ENCODE measurements at places on chromosomes 12 and 14. TPM values are rescaled to one million over a fixed set of nuclear protein-coding genes. Genes with fewer than 3 reads are reported as not detected.

GRCh38 chr12:104858611-104859543 lies 99.2 kb downstream of the SLC41A2 start:
- DNase-seq: no peak

GRCh38 chr12:90854136-90854689 lies 100.8 kb downstream of the CCER1 start:
- DNase-seq: no peak

DNA sequence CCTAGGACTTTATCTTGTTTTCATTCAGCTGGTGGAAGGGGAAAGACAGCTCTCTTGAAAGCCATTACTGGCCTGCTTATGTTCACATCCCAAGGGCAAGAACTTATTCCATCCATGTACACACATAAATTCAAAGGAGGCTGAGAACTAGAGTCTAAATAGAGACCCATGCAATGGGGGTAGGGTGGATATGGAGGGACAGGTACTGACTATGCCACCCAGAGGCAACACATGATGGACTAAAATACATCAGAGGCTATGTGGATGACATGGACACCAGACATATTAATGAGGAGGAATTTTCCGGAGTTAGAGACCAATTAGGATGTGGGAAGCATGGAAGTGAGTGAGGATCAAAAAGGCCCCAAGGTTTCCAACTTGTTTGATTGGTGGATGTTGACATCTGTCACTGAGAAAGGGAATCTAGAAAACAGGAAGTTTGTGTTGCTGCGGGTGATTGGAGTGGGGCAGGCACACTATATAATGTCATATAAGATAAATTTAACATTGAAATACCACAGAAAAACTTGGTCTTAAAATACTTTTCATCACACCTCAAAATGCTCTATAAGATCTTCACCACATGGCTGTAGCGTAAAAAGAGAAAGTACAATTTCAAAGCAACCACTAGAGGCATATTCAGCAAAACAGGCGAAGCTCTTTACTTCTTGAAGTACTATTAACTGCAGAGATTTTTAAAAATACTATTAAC lies 130.4 kb downstream of the GRIP1 start:
- DNase-seq: no peak

DNA sequence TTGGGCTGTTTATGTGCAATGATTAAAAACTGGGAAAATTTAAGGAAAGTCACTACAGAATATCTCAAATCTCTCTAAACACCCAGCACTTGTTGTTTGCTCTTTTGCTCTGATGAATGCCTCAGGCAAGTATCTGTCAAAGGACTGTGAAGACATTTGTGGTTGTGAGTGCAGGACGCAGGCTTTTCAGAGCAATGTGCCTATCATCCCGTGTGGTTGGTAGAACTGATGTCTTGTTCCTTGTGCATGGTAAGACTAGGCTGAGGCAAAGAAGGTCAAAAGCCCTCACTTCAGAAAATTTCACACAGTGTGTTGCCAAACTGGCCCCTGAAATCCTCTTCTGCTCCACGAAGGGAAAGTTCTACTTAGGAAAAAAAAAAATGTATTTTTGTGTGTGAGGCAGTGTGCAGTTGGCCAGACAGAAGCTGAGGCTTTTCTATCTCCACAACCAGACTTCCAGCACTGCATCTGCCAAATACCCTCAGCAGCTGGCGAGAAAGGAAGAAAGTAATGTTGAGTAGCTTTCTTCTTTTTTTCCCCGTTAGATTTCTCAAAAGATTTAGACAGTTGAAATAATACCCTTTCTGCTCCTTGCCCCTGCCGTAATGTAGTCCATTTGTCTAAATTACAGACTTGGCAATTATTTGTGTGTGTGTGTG lies 1103.1 kb downstream of the VRK1 start:
- DNase-seq: no peak

DNA sequence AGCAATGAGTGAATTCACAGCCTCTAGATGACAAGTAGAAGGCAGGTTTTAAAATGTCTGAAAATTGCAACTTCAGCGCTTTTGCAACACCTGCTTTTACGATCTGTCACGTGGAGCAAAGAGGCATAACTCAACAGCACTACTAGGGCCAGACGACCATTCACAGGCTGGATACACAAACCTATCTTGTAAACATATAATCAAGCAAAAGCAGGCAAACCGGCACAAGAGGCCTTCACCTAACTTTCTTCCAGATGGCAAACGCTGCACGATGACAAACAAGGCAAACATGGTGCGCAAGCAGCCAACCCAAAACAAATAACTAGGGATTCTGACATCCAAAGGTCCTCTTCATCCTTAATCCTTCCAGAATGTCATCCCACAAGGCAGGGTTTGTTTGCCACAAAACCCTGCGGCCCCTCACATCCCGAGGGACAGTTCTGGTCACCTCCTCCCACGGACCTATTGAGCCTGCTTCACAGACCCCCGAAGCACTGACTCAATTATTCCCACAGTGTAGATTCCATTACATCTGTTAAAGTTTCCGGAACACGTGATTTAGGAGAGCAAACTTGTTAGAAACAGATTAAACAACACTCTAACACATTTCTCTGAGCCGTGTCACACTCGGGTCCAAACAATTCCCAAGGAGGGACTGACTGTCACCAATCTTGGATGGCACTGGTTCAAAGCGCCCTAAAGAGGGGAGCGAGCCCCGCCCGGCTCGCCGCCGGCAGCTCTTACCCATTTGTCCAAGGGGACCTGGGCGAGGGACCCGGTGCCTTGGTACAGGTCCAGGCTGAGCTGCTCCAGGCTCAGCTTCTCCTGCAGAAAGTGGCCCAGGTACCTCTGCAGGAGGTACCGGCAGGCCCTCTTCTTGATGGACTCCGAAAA lies 823 bp downstream of the ATG2B start:
- DNase-seq: no peak

DNA sequence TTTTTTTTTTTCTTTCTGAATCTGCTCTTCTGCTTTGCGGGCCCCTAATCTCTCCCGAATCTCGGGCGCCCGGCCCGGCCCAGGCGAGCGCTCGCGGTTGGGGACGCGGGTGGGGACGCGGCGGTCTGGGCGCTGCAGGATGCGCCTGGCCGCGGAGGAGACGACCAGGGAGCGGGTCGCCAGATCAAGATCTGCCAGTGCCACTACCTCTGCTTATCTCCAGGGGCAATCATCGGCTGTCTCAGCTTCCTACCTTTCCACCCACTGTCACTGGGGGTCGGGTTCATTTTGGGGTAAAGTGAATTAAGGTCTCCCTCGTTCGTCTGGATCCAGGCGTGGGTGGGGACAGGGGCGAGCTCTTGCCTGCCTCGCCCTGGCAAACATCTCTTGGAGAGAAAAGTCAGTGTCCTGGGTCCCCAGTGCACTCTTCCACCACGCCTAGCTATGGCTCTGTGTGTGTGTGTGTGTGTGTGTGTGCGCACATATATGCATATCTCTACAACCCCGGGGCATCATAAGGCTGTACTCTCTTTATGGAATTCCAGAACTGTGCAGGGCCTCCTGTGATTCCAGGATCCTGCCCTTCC lies 422.3 kb downstream of the VRK1 start:
- no peak for DNase-seq

GRCh38 chr12:107731366-107731765 lies 29.6 kb downstream of the PRDM4 start:
- DNase-seq: no peak

DNA sequence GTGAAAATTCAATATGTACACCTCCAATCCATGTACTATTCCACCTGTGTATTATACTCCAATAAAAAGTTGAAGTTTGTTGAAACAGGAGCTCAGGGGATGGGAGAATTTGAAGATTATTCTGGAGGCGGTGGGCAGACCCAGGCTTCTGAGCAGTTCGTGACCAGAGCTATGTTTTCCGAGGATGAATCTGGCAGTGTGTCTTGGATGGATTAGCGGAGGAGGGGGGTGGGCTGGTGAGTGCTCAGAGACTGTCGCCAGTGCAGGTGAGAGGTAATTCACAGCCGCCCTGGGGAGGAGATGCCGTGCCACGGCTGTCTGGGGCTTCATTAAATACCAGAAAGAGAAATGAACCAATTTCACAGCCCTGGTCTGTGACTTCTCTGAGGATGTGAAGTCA lies 283.0 kb upstream of the RTL1 start:
- peak; percentile 38 for DNase-seq

DNA sequence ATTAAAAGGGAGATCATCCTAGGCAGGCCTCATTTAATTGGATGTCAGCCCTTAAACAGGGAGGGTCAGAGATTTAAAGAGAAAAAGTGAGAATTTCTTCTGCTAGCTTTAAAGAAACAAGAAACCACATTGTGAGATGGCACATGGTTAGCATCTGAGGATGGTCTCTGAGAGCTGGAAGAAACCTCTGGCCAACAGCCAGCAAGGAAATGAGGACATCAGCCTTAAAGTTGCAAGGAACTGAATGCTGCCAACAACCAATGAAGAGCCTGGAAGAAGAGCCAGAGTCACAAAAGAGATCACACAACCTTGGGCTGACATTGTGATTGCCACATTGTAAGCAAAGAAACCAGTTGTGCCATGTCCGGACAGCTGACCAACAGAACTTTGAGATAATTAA lies 17.5 kb upstream of the FAR2 start:
- DNase-seq: no peak

GRCh38 chr14:105214324-105214915 lies 33.3 kb upstream of the NUDT14 start:
- no peak for DNase-seq

DNA sequence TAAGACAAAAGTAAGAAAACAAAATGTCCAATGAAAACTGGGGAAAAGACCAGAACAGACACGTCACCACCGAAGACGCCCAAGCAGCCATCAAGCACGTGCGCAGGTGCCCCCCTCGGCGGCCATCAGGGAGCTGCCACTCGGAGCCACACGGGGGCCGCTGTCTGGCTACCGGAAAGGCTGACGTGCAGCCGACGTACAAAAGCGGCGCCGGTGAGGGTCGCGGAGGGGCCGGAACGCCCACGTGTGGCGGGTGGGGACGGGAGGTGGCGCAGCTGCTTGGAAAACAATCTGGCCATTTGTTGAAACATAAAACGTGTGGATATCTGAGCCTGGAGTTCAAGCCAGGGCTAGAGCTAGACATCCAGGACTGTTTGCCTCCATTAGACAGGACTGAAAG lies 60.7 kb downstream of the GALNT9 start:
- no peak for DNase-seq

Gene SLCO1C1
- total RNA-seq: 12.0 TPM

Gene INHBE
- total RNA-seq: not detected

Gene GTF2H3
- total RNA-seq: 20.4 TPM

Gene LRTM2
- not detected for total RNA-seq

Gene AMN1
- total RNA-seq: 9.3 TPM

Gene B4GALNT3
- 28.8 TPM for total RNA-seq

Gene RPGRIP1
- 0.45 TPM for total RNA-seq
